ENCODE measurements at places on chromosomes 2 and 18.
A peak's percentile ranks its signal among the peaks of the same experiment; 100 is the strongest.

DNA sequence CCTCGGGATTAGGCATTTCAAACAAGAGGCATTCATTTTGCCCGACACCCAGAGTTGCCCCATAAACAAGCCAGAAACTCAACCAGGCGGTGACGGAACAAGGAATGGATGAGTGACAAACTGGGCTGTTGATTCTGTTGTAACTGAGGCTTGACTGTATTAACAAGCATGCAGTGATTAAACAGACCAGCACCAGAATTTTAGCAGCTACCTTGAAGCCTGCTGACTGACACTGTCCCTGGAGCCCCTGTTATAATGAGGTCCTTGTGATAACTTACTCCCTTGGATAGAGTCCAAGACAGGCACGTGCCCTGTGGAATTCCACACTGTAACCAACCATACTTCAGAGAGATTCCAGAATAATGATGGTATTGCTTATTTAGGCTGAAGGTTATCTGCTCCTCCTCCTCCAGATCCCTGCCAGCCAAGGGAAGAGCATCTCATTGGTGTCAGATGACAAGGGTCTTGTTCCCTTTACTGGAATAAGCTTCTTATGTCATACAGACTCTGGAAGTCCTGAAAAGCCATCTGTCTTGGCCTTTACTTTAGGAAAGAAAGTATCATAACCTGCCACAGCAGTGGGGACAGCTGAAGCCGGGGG lies 97.1 kb upstream of the RMDN2 start:
- DNase-seq = no peak

DNA sequence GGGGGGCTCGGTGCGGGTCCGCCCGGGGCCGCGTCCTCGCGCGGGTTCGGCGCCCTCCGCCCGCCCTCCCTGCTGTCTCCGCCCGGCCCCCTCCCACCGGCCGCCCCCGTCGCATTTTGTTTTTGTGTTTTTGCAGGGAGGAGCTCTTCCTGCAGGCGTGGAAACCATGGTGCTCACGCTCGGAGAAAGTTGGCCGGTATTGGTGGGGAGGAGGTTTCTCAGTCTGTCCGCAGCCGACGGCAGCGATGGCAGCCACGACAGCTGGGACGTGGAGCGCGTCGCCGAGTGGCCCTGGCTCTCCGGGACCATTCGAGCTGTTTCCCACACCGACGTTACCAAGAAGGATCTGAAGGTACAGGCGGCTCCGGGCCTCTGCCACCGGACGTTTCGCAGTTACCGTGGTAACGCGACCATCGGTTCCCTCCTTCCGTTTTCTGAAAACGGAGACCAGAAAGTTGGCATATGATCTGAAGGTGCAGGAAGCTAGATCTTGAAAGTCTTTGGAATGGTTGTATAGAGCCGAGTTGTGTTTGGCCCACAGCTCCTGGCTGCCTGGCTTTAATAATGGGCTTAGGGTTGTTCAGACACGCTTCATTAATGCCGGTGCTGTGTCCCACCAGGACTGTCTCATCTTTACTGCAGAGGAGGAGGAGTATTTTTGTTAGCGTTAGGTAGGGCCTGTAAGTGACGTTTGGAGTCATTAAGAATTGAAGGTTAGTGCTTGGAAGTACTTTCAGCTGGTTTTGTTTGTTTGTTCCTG lies 891 bp downstream of the KDM3A start:
- DNase-seq = peak; percentile 18

DNA sequence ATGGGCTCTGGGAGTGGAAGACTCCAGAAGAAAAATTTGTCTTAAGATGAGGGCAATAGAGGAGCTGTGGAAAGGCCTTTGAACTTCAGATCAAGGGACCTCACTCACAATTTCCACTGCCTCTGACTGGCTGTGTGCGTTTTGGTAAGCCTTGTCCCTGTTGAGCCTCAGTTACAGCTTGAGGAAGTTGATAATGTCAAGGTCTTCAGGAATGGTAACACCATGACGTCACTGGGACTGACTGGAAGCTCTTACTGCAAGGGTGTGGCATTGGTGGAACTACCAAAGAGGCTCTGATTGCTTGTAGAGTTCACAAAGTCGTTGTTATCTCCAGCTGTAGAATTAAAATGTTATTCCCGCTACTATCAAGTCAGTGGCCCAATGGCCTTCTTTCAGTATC lies 29.2 kb upstream of the CTAGE1 start:
- DNase-seq = no peak

GRCh38 chr2:226185616-226186211 lies 613.9 kb downstream of the IRS1 start:
- DNase-seq = peak; percentile 48

DNA sequence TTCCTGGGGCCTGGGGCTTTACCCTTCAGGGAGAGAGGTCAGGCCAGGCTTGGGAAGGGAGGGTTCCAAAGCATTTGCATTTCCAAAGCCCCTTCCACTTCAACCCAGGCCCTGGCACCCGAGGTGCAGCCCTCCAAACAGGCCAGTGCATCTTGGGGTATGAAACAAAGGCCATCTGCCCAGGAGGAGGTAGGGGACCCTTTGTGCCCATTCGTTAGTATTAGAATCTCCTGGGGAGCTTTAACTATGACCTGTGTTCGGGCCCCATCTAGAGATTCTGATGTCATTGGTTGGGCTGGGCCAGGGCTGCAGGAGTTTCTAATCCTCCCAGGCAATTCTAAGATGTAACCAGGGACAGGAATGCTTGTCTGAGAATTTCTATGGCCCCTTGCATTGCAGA lies 73.6 kb downstream of the CIB4 start:
- no peak for DNase-seq

- no peak for DNase-seq
These were observed 154.0 kb downstream of the AGAP1 start for GRCh38 chr2:235647877-235648276.

GRCh38 chr2:126777620-126777978 lies 121.1 kb upstream of the TEX51 start:
- no peak for DNase-seq

GRCh38 chr2:24125956-24126355 lies 2.7 kb downstream of the FAM228B start:
- DNase-seq = no peak

- DNase-seq = no peak
These were observed 166.1 kb downstream of the SMAD7 start for GRCh38 chr18:48784656-48785055.

- no peak for DNase-seq
These were observed 57.7 kb downstream of the CD28 start for GRCh38 chr2:203763938-203764664.

DNA sequence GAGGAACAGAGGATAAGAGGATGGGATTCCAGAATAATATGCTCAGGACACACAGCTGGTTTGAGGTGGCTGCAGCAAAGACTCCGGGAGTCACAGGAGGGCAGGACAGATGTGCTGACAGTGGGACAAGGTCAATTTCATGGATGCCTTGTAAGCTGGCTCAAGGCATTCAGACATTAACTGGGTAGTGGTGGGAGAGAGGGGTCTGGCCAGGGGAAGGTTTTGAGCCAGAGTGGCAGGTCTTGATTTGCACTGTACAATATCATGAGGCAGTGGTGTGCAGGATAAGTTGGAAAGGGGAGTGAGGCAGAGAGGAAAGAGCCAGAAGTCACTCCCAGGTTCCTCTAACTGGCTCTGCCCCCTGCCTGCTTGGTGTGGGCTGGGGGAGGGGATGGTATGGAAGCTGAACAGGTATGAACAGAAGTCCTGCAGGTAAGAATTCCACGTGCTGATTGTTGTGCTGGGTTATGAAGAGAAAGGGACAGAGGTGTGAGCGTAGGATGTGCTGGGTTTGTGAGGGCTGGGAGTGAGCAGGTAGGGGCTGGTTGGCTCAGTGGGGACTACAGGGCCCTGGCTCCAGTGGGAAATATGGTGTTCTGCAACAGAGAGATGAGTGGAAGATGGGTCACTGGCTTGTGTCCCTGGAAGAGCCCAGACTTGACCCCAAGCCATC lies 141.7 kb upstream of the COPS8 start:
- DNase-seq = no peak

DNA sequence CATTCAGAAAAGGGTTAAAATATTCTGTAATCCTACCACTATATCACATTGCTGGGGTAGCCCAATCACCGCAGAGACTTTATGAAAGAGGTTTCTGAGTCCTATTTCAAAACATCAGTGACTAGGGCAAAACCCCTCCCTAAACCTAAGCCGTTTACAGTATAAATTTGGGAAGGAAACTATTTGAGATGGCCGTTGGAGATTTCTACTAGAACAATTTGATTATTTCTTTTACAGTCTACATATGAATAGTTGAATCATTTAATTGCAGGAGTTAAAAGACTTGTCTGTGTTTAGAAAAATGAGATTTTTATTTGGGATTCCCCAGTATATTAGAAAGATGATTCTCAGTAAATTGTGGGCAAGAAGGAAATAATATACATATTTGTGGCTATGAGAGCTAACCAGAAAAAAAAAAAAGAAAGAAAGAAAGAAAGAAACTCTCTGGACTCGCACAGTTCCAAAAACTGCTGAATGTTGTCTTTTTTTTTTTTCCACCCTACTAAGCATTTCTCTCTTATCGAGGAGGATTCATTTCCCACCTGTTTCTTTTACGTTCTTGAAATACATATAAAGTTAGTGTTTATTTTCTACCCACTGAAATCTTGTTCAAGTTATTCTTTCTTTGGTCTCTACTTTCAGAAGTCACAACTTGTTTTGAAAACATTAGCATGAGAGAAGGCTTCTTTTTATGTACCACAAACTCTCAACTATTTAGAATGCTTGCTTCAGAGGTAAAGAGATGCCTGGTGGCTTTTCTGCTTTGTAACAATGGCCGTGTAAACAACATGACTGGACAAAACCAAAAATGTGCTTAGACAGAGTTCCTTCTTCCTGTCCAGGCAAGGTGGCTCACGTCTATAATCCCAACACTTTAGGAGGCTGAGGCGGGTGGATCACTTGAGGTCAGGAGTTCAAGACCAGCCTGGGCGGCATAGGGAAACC lies 65.9 kb downstream of the BCL2 start:
- DNase-seq = peak; percentile 27

DNA sequence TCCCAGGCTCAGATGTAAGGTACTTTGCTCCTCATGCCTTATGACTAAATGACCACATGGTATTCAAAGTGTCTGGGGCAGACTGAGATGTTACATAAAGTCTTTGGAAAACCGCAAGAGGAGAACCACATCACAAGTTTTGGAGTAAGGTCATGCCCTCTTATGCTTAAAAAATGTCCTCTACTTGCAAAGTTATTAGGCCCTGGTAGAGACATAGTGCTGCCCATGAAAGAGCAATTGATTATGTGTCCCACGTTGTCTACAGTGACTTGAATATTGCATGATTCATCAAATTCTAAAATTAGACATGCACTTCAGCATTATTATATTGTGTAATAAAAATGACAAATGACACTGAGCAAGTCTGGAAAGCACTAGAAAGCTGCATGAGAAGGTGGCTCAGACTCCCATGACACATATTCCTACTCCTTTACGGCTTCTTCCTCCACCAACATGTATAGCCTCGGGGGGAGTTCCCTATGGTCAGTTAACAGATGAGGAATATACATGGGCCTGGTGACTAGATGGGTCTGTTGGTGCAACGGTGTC lies 602.6 kb upstream of the VRK2 start:
- DNase-seq = no peak

DNA sequence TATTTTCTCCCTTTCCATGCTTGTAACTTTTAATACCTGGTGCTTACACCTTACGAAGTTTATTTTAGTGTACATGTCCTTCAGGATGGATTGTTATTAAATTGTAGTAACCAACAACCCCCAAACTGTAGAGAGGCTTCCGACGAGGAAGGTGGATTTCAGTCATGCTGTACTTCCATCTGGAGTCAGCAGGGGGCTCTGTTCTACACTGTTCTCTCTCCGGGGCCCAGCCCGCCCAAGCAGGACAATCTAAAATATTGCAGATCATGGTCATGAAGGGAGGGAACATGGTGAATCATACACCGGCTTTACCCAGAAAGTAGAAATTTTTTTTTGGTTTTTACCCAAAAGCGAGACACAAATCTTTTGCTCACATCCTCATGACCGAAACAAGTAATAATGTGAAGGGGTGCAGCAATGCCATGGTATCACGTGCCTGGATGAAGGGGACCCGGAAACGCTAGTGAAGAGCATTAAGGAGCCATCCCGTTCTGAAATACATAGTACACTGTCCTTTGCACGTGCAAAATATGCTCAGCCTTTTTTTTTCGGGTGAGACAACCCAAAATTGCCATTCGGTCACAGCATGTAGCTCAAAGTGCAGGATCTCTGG lies 884.8 kb downstream of the EPHA4 start:
- peak; percentile 69 for DNase-seq

- no peak for DNase-seq
These were observed 7.6 kb upstream of the NFE2L2 start for GRCh38 chr2:177271981-177272666.

GRCh38 chr2:169732583-169733358 lies 861 bp upstream of the KLHL23 start:
- no peak for DNase-seq

- no peak for DNase-seq
These were observed 42.2 kb upstream of the SMAD7 start for GRCh38 chr18:48992791-48993555.

DNA sequence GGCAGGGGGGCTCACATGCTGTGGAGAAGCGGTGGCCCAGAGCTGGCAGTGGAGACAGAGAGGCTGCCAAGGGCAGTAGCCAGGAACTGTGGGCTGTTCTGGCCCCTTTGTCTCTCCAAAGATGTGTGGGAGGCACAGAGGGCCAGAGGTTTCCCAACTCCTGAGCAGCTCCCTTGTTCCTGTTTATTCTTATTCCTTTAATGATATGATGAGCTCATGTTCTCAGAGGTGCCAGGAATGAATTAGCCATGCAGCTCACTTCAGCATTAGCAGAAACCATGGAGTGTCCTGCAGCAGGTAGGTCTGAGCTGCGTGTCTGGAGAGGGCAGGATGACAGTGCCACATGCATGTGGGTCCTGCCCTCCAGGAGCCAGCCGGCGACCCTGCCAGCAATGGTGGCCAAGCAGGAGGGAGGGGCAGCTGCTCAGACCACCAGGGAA lies 77.9 kb upstream of the FZD7 start:
- DNase-seq = no peak

GRCh38 chr2:151845481-151845880 lies 17.3 kb upstream of the ARL5A start:
- DNase-seq = no peak

DNA sequence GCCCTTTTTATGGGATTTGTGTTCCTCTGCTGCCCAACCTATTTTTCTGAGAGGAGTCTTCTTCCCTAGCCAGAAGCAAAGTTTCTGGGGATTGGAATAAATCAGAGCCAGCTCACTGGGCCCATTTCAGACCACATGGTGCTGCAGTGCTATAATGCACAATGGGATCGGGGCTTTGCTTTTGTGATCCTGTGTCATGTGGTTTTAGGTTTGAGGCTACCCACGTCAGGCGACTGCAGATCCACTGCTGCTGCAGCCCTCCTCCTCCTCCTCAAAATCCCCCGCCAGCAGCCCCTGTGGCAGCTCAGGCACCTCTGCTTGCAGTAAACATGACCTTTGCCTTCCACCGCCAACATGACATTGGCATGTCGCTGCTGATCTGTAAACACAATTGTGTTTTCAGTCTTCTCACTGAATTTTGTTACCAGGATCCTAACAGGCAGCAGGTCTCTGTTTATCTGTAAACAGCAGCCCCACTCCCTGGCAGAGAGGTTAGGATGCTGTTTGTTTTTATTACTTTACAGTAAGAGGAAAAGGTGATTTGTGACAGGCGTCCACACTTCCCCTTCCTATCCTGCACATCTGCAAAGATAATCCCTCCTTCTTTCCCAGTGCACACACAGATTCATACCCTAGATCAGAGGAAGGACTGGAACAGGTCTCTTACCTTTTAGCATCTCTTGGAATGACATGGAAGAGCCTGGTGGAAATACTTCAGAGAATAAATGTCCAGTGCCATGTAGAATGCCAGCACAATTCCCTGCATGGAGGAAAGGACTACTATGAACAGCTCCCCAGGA lies 130.8 kb downstream of the FOXI3 start:
- no peak for DNase-seq

Data from amniotic stem cell (primary cell).